ENCODE measurements at places on chromosomes 1 and 21.

GRCh38 chr1:150207281-150207971 is 28.5 kb downstream of the ANP32E start:
- no peak for DNase-seq

GRCh38 chr21:41726058-41726558 is 40.7 kb downstream of the RIPK4 start:
- no peak for DNase-seq

DNA sequence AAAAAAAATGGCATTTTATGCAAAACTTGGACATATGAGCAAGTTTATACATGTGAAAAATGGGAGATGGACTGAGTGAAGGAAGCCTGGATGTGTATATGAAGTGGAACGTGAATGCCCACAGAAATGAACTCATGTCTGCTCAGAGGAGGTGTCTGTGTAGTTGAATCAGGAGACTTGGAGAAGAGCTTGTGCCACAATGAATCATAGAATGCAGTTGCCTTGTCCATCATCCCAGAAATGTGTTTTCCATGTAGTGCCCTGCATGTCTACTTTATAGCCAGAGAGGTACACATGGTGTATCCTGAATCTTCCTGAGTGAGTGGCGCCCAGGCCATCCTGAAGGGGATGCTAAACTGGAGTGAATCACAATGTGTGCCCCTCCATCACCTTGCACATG is 2.6 kb upstream of the ILDR2 start:
- DNase-seq: no peak

GRCh38 chr1:56672579-56672978 is 27.5 kb downstream of the PRKAA2 start:
- no peak for DNase-seq

GRCh38 chr1:94701796-94702441 is 118.2 kb upstream of the SLC44A3 start:
- no peak for DNase-seq

DNA sequence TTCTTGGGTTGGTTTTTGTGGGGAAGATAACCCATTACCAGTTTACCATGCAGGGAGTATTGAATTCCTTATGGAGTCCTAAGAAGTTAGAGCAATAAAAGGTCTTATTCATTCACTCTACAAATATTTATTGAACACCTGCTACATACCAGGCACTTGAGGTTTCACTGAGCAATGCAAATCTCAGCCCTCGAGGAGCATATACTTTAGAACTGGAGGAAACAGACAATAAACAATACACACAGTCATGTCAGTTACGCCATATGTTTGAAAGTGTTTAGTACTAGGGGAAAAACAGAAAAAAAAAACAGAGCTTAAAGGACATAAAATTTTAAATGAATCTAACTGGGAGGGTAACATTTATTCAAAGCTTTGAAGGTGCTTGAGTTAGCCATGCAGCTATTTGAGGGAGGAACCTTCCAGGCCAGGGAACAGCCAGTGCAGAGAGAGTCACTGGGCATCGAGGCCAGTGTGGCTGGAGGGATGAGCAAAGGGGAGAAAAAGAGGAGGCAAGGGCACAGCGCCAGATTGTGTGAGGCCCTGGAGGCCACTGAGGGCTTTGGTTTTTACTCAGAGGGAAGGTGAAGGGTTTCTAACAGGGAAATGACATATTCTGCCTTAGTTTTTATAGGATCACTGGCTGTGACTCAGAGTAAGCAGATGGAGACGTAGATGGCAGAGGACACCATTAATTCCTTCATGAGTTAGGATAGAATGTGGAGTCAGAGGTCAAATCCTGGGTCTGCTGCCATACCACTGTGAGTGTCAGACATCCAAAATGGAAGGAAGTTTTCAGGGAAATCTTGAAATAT is 32.7 kb downstream of the C1orf21 start:
- no peak for DNase-seq

DNA sequence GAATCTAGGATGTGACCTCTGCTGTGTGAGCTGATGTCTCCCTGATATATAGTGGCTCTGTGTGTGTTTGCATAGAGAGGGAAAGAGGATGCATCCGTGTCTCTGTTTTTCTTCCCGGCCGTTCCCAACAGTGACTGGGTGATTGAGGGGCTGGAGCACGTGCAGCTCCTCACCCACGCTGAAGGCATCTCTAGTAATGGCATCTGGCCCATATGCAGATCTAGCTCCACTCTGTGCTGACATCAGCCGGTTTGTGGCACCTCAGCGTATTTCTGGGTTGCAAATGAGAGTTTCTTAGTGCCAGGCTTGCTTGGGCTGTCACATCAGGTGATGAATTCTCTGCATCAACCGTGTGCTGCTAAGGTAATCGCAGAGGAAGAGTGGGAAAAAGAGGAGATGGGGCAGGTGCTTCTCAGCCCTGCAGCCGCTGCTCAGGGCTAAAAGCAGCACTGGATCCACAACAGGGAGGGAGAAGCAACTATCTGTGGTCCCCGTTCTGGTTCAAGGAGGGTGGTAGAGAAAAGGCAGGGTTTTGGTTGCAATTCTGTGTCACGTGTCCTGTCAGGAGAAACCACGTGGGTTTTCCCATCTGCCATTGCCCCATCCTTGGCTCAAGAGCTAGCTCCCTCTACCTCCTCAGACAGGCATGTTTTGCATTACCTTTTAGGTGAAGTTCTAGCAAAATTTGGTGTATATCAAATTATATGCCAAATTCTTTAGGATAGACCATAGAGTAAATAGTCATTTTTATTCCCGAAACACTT is 282.9 kb downstream of the PBX1 start:
- no peak for DNase-seq

DNA sequence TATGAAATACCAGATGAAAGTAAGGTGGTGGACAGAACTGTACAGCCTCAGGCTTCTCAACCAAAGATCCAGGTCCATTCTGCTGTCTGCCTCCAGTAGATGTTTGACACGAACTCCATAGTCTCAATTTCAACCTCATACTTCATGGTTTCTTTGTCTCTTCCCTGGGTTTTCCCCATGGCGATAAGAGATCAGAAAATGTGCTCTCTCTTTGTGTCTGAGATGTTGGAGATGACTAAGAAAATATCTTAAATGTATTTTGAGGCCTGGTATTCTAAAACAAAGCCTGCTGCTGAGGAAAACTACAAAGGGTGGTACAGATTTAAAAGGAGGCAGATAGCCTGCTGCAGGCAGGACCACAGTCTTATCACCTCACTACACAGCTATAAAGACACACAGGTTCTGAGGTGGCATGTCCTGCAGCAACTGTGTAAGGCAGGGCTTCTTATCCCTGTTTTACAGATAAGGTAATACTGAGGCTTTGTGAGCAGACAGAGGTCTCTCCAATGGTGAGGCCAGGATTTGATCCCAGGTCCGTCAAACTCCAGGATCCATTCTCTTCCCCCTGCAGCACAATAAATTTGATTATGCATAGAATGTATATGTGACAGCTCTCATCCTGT is 40.0 kb upstream of the CACNA1E start:
- DNase-seq: no peak

DNA sequence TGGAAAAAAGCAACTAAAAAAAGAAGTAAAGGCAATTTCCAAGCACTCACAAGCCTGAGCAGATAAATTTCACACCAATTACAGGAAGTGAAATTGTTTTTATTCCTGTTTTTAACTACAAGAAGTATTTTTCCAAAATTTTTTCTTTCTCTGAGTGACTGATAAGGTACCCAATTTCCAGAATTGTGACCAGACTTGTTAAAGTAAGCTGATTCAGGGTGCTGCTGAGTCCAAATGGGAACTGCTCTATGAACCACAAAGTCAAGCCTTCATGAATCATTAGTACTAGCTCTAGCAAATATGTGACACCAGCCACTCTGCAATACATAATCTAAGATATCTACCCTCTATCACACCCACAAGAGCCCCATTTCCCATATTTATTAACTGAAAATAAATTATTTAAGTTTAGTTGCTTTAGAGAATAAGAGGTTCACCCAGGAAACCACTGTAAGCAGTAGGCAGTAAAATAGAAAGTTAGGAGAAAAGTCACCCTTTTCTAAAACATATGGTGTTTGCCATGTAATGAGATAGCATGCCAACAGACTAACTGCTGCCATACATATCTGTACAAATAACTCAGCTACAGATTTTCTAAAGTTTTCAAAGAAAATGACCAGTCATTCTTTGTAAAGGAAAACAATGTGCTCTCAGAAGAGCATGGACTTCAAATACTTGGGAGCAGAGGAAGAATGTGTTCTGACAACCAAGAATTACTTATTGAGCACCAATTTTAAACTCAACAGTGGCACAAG is 43.1 kb upstream of the TNFSF18 start:
- no peak for DNase-seq

- no peak for DNase-seq
Observed at GRCh38 chr21:26093122-26093521, 77.4 kb downstream of the APP start.

DNA sequence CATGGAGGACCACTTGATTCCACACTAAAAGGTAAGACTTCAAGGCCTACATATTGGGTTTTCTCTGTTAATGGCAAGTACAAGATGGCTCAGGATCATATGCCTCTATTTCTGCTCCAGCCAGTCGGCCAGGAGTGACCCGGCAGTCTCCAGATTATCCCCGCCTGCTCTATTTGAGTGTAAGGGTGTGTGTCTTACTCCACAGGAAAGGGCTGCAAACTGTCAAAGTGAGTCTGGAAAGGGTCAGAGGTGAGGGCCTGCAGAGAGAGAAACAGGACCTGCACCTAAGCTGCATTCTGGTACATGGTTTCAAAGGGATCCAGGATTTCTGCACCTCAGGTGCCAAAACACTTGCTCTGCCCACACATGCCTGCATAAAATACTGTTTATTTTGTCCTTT is 9.2 kb downstream of the ZNF692 start:
- DNase-seq: no peak

GRCh38 chr1:5847013-5847659 is 145.1 kb downstream of the NPHP4 start:
- no peak for DNase-seq

- DNase-seq: no peak
Observed at GRCh38 chr1:212606395-212607205, 2.0 kb upstream of the ATF3 start.

GRCh38 chr1:44808063-44808937 is at the start of gene BTBD19:
TSS of gene BTBD19 (plus strand) at chr1:44808523. CDS start at chr1:44808821, 298 bp downstream.
- DNase-seq: no peak

DNA sequence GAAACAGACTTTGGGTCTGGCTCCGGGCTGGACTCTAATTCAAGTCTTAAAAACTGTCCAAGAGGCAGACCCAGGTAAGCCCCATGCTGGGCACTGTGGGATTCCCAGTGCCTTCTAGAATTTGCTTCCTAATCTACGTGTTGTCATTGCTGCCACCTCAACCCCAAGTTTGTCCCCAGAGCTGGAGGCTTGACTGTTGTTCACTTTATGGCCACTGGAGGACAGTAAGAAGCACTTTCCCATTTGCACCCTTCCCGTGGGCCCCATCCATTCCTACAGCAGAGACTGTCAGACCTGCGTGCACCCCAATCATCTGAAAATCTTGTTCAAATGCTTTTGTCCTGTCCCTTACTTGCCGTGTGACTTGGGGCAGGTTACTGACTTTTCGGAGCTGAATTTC is 29.4 kb upstream of the VASH2 start:
- DNase-seq: no peak

- no peak for DNase-seq
Observed at GRCh38 chr1:114097109-114097508, 56.6 kb downstream of the SYT6 start.

DNA sequence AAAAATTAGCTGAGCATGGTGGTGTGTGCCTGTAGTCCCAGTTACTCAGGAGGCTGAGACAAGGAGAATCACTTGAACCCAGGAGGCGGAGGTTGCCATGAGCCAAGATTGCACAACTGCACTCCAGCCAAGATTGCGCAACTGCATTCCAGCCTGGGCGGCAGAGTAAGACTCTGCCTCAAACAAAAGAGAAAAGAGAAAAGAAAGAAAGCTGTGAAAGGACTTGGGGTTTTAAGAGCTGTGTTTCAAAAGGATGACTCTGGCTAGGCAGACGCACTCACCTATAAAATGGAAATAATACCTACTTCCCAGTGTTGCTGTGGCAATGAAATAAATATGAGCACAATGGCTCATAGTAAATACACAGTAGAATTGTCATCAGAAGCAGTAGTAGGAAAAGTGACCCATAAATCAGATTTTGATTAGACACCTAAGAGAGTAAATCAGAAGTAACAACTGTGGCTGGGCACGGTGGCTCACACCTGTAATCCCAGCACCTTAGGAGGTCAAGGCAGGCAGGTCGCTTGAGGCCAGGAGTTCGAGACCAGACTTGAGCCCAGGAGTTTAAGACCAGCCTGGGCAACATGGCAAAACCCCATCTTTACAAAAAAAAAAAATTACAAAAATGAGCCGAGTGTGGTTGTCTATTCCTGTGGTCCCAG is 45.9 kb upstream of the PUM1 start:
- no peak for DNase-seq

DNA sequence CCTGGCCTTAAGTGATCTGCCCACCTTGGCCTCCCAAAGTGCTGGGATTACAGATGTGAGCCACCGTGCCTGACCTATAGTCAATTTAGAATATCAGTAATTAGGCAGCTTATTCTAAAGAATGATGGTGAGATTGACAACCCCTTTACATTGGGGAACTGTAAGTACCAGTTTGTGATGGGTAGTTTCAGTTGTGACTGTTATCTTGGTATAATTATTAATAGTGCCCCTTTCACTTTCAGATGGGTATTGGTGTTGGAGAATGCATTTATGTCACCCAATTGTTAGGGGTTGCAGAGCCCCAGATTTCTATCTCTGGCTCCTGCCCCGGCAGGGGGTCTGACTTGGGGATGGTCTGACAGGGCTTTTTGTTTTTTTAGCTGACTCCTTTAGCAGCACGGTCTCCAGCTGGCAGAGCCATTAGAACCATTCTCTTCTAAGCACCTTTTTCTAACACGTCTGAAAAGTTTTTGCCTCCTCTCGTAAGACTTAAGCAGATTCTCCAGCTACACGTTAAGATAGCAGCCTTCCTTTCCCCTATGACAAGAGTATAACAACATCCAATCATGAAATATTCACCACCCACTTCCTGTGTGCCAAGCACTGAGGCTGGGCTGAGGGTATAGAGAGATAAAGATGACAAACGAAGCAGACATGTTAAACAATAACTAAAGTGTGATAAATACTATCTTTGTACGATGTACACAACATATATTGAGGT is 157.8 kb downstream of the SDCCAG8 start:
- DNase-seq: no peak

- DNase-seq: no peak
Observed at GRCh38 chr1:93087532-93087931, 8.4 kb downstream of the MTF2 start.
